ENCODE measurements at places on chromosomes 11 and 22. TPM values are rescaled to one million over a fixed set of nuclear protein-coding genes. Genes with fewer than 3 reads are reported as not detected.

Gene OR5P2
- not detected for total RNA-seq

Gene KCNQ1
- total RNA-seq = 0.49 TPM

Gene ETS1
- total RNA-seq = 11.6 TPM

Gene HBD
- total RNA-seq = not detected

Gene UPK3A
- not detected for total RNA-seq

Gene C11orf52
- not detected for total RNA-seq

Gene NAV2
- 22.9 TPM for total RNA-seq

Gene SORL1
- total RNA-seq = 40.6 TPM

Gene OR4A16
- total RNA-seq = not detected

Gene MOGAT2
- 0.25 TPM for total RNA-seq

Gene OR8G5
- total RNA-seq = not detected

Gene PRODH
- 0.74 TPM for total RNA-seq

Gene MCAM
- total RNA-seq = 11.3 TPM

Gene KRTAP5-8
- total RNA-seq = not detected

Gene OR8D1
- not detected for total RNA-seq

Gene SLC36A4
- 22.6 TPM for total RNA-seq

All from temporal lobe (tissue), 4 donors.